NCI-H345 (cell line): ENCODE measurements at places on chromosomes 5 and 9.

DNA sequence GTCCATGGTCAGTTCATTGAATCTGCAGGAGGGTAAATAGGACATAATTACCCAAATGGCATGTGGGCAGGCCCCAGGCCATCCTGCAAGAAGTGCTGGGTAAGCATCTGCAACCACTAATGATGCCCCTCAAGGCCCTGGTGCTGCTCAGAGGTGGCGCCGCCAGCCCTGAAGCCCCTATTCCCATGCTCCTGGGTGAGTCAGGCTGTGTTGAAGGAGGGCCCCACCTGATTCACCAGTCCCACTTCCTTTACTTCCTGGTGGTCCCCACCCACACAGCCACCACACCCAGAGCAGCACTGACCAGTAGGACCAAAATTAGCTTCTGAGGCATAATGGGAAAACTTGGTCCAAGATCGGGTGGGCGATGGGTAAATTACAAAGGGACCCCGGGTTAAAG lies 120.4 kb upstream of the SPRY4 start:
- no peak for DNase-seq

GRCh38 chr5:21623831-21624230 lies 1229.3 kb downstream of the CDH12 start:
- DNase-seq: no peak

GRCh38 chr5:123951582-123951977 lies 439.6 kb downstream of the CSNK1G3 start:
- no peak for DNase-seq

GRCh38 chr5:160363660-160364395 lies 6.6 kb downstream of the C1QTNF2 start:
- DNase-seq: no peak

- no peak for DNase-seq
These were observed 2.1 kb downstream of the RNU6ATAC start for GRCh38 chr9:134162212-134162775.

- DNase-seq: no peak
These were observed 37.9 kb downstream of the LMNB1 start for GRCh38 chr5:126814721-126815404.

DNA sequence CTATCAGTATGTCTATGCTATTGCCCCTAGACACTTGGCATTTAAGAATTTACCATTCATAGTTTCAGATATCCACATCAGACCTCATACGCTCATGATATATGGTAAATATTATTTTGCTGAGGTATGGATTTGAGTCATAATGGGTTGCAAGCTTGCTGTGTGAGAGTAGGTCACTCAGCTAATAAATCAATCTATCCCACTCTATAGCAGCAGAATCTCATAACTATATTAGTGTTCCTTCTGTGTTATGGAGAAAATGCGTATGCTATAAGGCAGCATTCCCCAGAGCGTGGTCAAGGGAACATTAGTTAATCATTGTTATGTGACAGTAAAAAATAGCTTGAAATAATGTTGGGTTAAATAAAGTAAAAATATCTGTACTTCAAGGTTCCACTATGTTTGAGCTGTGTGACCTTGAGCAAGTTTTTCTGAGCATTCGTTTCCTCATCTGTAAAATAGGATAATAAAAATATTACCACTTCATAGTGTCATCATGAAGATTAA lies 7.7 kb downstream of the TRIM32 start:
- DNase-seq: no peak

DNA sequence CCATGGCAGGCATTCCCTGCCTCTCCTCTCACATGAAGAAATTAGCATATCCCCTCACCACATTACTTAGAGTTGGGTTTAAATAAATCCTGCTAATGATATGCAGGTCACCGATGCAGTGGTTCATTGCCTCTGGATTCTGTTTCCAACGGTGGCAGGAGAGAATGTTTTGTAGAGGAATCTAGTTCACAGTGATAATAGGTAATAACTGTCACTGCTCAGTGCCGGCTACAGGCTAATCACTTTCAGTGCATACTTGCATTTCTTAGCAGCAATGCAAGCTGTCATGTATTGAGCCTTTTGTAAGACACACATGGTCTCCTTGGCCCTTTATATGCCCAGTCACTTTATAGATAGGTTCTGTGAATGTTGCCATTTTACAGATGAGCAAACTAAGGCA lies 59.5 kb upstream of the INSYN2B start:
- DNase-seq: no peak

- no peak for DNase-seq
These were observed 64.7 kb upstream of the RICTOR start for GRCh38 chr5:39138892-39139291.

- no peak for DNase-seq
These were observed 391.0 kb downstream of the CHSY3 start for GRCh38 chr5:130295235-130295634.

- no peak for DNase-seq
These were observed 528.2 kb upstream of the DAP start for GRCh38 chr5:11289208-11289607.

GRCh38 chr9:119003201-119003611 lies 366.0 kb downstream of the BRINP1 start:
- DNase-seq: no peak

- peak; percentile 50 for DNase-seq
These were observed 154.4 kb upstream of the ERCC6L2 start for GRCh38 chr9:95721061-95721531.

- no peak for DNase-seq
These were observed 308.9 kb downstream of the NR2F1-AS1 start for GRCh38 chr5:93272108-93272507.

DNA sequence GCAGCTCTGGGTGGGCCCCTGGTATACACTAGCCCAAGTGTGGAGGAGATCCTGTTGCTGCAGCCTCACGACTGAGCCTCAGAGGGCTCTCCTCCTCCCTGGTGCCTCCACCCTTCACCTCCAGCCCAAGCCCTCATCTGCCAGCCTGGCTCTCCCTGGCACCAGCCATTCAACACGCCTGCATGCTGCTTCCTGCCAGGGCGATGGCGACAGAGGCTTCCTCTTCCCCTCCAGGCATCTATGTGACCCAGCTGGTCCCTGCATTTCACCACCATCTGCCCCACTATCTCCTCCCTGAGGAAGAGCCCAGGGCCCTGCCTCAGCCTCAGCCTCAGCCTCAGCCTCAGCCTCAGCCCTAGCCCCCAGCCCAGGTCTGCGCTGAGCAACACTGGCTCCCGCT lies 54.8 kb upstream of the ANGPTL2 start:
- DNase-seq: no peak

GRCh38 chr5:164097749-164098148 lies 592.3 kb downstream of the MAT2B start:
- DNase-seq: no peak

- DNase-seq: no peak
These were observed 90.3 kb upstream of the OTULINL start for GRCh38 chr5:14491015-14491915.

GRCh38 chr9:98504298-98505282 lies 204.1 kb downstream of the GABBR2 start:
- peak; percentile 63 for DNase-seq

- DNase-seq: no peak
These were observed 418.2 kb downstream of the GABRG2 start for GRCh38 chr5:162485666-162486292.

DNA sequence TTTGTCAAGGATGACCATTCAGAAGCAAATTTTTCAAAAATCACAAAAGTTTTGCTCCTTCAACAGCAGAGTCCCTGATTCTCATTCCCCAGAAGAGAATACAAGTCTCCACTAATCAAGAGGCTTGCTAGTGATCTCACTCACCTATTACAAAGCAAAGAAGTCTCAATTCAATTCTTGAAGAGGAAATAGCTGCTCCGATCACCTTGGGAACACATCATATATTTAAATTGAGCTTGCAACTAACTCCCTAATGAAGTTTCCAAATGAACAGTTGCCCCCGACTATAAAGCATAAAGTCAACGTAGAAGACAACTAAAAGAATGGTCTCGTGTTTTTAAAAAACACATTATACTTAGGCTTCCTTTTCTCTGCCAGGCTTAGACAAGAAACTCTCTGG lies 1.6 kb downstream of the LIFR start:
- DNase-seq: no peak

DNA sequence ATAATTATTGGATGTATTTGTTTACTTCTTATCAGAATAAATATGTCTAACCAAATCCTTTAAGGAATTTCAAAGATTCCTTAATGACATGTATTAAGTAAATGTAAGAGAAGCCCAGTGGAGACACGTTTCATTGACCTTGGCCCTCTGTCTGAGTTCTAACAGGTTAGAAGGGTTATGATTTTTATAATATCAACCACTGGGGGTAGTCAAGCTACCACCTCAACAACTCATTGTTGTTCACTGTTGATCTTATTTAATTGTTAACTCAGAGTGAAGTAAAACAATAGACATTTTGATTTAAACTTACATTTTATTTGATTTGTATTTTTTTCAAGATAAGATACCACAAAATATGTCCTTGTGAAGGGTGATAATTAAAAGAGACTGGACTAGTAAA lies 499.2 kb upstream of the COX7C start:
- no peak for DNase-seq

GRCh38 chr9:127034691-127035090 lies 87.7 kb downstream of the ANGPTL2 start:
- DNase-seq: no peak

- DNase-seq: no peak
These were observed 33.9 kb downstream of the EPB41L4B start for GRCh38 chr9:109286981-109287380.
